ENCODE measurements at places on chromosomes 6 and 20.
A peak's percentile ranks its signal among the peaks of the same experiment; 100 is the strongest.

DNA sequence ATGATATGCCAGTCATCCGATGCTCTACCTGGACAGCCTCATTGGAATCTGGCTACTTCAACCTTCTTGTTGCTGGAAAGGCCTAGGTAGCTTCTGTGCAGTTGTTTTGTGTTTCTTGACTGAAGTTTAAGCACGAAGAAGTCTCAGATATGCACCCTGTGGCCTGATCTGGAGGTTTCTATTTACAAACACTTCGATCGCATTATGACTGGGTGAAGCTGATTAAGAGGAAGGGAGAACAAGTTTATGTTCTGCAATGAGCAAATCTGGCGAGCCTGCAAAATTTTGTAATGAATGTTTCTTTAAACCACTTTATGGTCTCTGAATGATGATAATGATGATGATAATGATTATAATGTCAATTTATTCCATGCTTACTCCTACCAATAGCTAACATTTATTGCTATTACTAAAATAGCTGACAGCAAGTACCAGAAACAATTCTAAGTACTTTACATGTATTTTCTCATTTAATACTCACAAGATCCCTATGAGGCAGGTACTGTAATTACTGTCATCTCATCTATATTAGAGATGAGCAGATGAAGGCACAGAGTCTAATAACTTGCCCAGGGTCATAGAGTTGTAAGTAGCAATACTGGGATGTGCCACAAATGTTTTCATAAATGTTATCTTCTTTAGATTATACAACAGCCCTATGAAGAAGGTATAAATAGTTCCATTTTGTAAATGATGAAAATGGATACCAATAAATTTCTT lies 126.1 kb upstream of the UST start:
- no peak for DNase-seq

DNA sequence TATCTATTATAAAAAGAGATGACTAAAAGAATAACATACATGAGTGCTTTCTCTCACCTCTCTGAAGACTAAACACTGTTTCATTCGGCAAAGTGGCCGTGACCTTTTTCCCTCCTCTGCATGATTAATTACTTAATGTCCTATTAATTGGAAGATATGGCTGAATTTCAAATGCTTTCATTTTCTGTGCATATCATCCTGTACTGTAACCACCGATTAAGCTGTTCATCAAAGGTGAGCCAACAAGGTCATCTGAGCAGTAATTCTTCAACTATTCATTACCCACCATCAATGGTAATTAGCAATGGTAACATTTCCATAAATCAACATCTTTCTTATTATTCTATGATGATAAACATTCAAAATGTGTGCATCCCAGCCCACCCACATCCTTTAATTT lies 125.2 kb downstream of the PTPRK start:
- no peak for DNase-seq

GRCh38 chr6:102039441-102039840 lies 645.9 kb downstream of the GRIK2 start:
- no peak for DNase-seq

GRCh38 chr6:65052626-65053025 lies 654.4 kb downstream of the EYS start:
- DNase-seq, result no peak

GRCh38 chr6:50236164-50236563 lies 186.4 kb upstream of the DEFB112 start:
- DNase-seq, result no peak

- no peak for DNase-seq
Measured at GRCh38 chr6:159089443-159089842, 44.7 kb upstream of the TAGAP start.

DNA sequence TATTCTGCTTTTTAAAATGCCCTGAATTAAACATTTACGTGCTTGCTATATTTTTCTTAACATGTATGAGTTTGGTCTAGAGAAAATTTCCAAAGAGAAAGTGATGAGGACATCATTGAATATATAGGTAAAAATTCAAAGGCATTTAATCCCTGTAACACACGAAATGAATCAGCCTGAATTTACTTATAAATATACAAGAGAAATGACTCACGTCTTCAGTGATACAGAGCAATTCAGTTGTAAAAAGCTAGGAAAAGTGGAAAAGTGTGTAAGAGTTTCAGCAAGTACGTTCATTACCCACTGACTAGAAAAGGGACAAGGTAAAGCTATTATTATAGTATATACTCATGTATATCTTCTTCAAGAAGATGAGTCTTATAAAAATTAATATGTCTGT lies 124.8 kb downstream of the HIVEP1 start:
- DNase-seq, result no peak

- no peak for DNase-seq
Measured at GRCh38 chr6:84546427-84546914, 217.9 kb downstream of the TBX18 start.

DNA sequence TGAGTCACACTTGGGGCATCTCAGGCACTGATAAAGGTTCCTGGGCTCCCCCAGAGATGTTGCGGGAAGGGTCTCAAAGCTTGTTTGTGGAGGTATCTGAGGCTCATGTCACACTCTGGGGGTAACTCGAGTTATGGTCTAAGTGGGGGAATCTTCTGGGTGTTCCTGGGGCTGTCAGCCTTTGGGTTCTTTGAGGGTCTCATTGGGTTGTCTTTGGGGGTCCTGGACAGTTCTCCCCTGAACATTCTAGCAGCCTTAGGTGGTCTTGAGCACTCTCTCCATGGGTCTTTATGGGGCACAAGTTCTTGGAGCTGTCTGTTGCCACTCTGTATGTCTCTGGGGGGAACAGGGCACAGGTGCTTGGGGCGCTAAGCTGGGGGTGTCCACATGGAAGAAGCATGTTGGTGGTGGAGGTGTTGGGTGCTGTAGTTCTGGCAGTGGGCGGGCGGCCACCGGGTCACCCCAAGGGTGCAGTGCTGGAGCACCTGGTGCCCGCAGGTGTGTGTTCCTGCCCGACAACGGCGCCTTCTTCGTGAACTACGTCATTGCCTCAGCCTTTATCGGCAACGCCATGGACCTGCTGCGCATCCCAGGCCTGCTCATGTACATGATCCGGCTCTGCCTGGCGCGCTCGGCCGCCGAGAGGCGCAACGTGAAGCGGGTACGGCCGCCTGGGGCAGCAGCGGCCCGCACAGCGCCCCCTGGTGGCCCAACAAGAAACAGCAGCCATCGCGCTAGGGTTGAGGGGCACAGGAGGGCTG lies 7.1 kb upstream of the CAPN11 start:
- DNase-seq, result peak; percentile 42

DNA sequence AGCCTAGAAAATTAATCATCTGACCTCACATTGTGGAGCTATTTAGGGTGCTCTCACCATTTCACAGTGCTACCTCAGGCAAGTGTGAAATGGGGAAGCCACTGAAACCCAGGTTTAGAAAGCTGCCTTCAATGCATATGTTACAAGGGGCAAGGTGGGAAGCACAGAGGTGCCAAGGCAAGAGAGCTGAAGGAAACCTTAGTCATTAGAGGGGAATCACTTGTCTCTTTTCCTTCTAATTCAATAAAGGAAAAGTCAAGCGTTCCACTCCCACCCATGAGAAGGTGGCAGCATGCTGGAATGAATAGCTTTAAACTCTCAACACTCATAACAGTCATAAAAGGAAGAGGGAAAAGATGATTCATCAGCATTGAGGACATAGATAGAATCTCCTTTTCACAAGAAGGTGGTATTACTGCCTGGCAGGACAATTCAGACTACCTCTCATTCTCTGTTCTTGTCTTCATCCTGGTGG lies 251.9 kb upstream of the IRAK1BP1 start:
- no peak for DNase-seq

GRCh38 chr6:83221889-83222479 lies 28.8 kb downstream of the RWDD2A start:
- no peak for DNase-seq

DNA sequence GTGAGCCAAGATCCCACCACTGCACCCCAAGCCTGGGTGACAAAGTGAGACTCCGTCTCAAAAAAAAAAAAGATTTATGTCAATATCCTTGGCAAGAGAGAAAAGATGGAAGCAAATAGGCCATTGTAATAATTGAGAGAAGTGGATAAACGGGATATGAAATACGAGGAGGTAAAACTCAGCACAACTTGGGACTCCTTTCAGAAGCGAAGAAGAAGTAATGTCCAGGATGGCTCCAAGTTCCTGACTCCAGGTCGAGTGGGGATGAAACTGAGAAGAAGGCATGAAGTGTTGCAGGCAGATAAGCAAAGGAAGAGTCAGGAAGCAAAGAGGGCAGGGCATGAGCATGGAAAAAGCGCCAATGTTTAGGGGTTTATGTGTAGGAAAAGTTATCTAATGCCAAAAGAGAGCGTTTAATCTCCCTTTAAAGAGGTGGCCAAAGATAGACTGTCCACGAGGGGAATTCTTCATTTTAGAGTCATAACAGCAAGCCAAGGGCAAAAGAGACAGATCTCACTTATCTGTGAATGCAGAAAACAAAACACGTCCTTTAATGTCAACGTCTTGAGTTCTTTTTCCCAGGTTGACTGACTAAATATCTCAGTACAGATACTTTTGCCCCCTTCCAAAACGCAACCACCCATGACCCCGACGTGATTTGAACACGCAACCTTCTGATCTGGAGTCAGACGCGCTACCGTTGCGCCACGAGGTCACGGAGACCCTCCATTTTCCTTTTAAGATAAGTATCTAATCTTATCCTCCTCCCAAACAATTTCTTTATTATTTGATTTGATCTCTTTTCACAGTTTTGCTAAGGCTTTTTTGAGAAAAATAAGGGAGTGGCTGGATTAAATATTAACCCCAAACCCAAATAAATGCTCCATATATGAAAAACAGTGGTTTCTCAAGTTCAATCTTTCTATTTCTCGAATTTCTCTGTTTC lies 46.3 kb upstream of the BTN3A2 start:
- DNase-seq, result no peak

GRCh38 chr20:41540918-41541317 lies 77.3 kb downstream of the CHD6 start:
- DNase-seq, result no peak

DNA sequence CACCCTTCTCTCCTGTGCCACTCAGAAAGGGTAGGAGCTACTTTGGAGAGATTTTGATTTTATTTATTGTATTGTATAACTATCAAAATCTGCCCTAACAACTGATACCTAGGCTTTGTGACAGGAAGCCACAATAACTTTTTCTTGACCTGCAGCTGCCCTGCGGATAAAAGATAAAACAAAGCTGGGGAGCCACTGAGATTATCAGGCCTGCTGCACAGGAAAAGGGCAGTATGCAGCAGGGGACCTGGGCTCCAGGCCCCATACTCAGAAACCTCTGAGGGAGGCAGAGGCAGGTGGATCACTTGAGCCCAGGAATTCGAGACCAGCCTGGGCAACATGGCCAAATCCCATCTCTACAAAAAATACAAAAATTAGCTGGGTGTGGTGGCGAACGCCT lies 980 bp upstream of the SNX21 start:
- DNase-seq, result no peak

DNA sequence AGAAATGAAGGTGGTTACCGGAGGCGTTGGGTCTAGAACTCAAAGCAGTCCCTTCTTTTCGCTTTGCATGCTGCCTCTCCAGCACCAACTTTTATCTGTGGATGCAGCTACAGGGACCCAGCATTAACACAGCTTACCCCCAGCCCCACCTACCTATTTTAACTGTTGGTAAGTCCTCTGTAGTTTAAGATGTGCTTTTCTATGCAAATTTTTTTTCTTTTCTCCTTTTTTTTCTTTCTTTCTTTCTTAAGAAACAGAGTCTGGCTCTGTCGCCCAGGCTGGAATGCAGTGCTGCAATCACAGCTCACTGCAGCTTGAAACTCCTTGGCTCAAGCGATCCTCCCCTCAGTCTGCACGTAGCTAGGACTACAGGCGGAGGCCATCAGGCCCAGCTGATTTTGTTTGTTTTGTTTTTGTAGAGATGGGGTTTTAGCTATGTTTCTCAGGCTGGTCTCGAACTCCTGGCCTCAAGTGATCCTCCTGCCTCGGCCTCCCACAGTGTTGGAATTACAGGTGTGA lies 6.5 kb upstream of the USP45 start:
- no peak for DNase-seq

- no peak for DNase-seq
Measured at GRCh38 chr6:14381829-14382677, 264.5 kb downstream of the CD83 start.

- DNase-seq, result no peak
Measured at GRCh38 chr20:4767084-4767483, 45.4 kb downstream of the PRND start.

GRCh38 chr20:2446845-2447244 lies 23.7 kb downstream of the SNRPB start:
- no peak for DNase-seq

- DNase-seq, result no peak
Measured at GRCh38 chr6:21836277-21836676, 242.7 kb downstream of the SOX4 start.

GRCh38 chr6:46080111-46080510 lies 49.7 kb upstream of the ENPP4 start:
- no peak for DNase-seq

All from amygdala (tissue), 56 donors.